ENCODE measurements at places on chromosomes 12 and 14. TPM values are rescaled to one million over a fixed set of nuclear protein-coding genes. Genes with fewer than 3 reads are reported as not detected.

DNA sequence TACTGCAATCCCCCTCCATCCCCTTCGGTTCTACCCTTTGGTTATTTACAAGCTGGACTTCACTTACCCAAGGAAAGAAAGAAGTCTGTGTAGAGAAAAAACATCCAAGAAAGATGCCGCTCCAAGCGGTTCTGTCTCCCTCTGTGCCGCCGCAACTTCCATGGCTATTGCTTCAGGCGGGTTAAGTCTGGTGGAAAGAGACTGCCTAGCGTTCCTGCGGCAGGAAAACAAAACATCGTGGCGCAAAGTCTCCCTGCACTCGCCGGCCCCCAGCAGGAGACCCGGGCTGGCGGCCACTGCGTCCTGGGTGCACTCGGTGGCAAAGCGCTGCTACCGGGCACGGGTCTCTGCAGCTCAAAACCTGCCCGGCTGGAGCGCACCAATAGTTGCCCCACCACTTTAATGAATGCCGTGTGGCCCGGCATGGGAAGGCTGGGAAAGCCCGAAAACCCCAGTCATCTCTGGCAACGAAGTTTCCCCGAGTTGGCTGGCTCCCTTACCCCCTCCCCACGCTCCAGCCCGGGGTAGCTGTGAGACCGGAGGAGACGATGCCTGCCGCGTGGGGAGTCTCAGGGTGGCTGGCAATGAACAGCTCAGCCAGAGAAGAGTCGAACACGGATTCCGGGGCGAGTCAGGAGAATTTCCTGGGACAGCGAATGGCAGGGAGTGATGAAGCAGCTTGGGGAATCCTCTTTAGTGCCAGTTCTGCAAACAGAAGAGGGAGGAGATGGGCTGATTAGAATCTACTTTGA, 3.5 kb upstream of the KCNK10 start:
- no peak for DNase-seq

- no peak for DNase-seq
Observed at GRCh38 chr12:42234970-42235369, 3.1 kb downstream of the YAF2 start.

DNA sequence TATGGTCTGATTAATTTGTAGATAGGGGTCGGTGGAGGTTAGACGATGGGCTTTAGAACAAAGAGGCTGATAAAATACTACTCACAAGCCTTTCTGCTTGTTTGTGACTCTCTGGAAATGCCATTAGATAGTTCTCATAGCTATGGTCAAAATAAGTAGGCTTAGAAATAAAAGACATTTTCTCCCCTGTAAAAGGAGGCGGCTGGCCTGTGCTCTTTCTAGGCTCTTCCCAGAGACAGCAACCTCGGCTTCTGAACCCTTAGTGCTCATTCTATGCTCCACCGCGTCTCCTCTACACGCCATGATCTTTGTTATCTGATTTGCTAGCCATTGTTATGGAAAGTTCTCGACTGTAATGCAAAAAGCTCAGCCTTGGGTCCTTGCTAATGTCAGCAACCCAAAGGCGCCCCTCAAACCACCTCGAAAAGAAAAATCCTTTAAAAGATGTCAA, 64.5 kb downstream of the CRADD start:
- DNase-seq: no peak

- no peak for DNase-seq
Observed at GRCh38 chr12:113096675-113097461, 38.7 kb downstream of the RASAL1 start.

DNA sequence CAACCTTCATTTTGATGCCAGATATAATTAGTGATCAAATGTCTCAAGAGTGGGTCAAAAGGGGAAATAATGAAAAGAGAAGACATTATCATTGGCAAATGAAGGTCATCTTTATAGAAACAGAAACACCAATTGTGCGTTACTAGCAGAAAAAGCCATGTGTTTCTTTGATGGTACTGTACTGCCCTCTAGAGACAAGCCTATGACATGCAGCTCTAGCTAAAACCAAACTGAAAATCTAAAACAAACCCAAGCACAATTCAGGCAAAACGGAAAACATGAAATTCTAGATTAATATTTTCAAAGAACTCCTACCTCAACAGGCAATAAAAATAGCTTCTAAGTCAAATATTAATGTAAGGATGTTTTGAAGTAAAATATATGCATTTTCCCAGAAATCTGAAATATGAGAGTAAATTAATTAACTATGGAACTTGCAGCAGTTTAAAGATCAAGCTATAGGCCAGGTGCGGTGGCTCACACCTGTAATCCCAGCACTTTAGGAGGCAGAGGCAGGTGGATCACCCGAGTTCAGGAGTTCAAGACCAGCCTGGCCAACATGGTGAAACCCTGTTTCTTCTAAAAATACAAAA, 115.4 kb downstream of the KLHL28 start:
- no peak for DNase-seq

- DNase-seq: no peak
Observed at GRCh38 chr14:21917699-21918436, 244.2 kb upstream of the OR4E1 start.

- DNase-seq: no peak
Observed at GRCh38 chr12:19192710-19193109, 63.2 kb downstream of the PLEKHA5 start.

DNA sequence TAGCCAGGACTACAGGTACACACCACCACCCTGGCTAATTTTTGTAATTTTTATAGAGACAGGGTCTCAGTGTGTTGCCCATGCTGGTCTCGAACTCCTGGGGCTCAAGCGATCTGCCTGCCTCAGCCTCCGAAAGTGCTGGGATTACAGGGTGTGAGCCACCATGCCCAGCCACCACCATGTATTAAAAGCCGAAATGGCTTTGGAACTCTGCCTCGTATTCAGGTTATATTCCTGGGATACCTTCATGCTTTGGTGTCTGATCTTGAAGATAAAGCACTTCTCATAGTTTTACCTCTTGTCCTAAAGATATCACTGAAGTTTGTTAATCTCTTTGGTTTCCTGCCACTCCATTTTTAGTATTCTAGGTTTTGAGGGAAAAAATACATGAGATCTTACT, 47.2 kb downstream of the MYO1H start:
- no peak for DNase-seq

- DNase-seq: no peak
Observed at GRCh38 chr14:95256776-95257060, 63.0 kb downstream of the CLMN start.

GRCh38 chr14:91484744-91485143, 25.4 kb downstream of the PPP4R3A start:
- no peak for DNase-seq

- peak; percentile 51 for DNase-seq
Observed at GRCh38 chr12:56020423-56021184, at the start of gene IKZF4. Gene IKZF4 (plus strand): TSS chr12:56021043. CDS start chr12:56021494, 451 bp downstream.

Gene PKP2
- total RNA-seq: 423 TPM

Gene SPIC
- total RNA-seq: not detected

Gene WSCD2
- total RNA-seq: 0.45 TPM

Gene KRT79
- not detected for total RNA-seq

Gene MIP
- total RNA-seq: not detected

Gene ZNF385A
- 7.7 TPM for total RNA-seq

Gene SLC6A12
- 1.2 TPM for total RNA-seq

Measured in left ventricle myocardium superior (tissue), 1 donor.